ENCODE measurements at places on chromosomes 5 and 9.

- no peak for DNase-seq
Observed at GRCh38 chr5:100722657-100723056, 180.4 kb downstream of the ST8SIA4 start.

GRCh38 chr5:122192497-122193496 is 63.5 kb downstream of the ZNF474 start:
- no peak for DNase-seq

- DNase-seq, result no peak
Observed at GRCh38 chr9:71271602-71272001, 150.2 kb upstream of the TRPM3 start.

DNA sequence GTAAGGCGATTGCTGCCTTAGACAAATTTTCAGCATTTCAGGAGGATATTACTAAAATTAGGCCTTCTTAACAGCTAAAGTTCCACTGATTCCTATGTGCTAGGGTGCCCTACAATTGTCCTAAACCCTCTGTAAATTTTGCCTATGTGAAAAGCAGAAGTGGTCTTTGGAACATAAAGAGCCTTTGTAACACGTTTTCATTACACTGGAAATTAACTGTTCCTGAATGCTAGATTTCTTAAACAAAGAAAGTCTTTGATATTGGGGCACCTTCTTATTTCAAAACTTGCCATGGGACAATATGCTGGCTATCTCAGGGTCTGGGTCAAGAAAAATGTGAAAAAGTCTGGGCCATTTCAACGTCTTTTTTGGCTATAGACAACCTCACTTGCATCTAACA is 60.4 kb upstream of the MOCS2 start:
- no peak for DNase-seq

GRCh38 chr5:156386976-156387375 is 60.0 kb downstream of the SGCD start:
- no peak for DNase-seq
